ENCODE measurements at places on chromosomes 1 and 21. TPM values are rescaled to one million over a fixed set of nuclear protein-coding genes. Genes with fewer than 3 reads are reported as not detected.

Gene GBP6
- 0.16 TPM for total RNA-seq

Gene CNKSR1
- not detected for total RNA-seq

Gene CA14
- total RNA-seq, result not detected

Gene SLAMF9
- total RNA-seq, result not detected

Gene NMNAT2
- total RNA-seq, result 3.3 TPM

Gene CACNA1S
- total RNA-seq, result not detected

Measured in hair follicle dermal papilla cell (primary cell).